ENCODE measurements at places on chromosomes 4 and X. TPM values are rescaled to one million over a fixed set of nuclear protein-coding genes. Genes with fewer than 3 reads are reported as not detected.

VSIG4 gene
- total RNA-seq = 20.5 TPM

CXCL8 gene
- total RNA-seq = 0.22 TPM

LUZP4 gene
- not detected for total RNA-seq

MSANTD1 gene
- 0.60 TPM for total RNA-seq

SHROOM4 gene
- total RNA-seq = 6.1 TPM

DIPK2B gene
- total RNA-seq = 12.8 TPM

FAM90A26 gene
- total RNA-seq = not detected

HTT gene
- 65.3 TPM for total RNA-seq

ENPEP gene
- 2.6 TPM for total RNA-seq

DCAF12L2 gene
- not detected for total RNA-seq

GPR143 gene
- not detected for total RNA-seq

NR3C2 gene
- total RNA-seq = 9.5 TPM

CT45A3 gene
- total RNA-seq = not detected

MCTS1 gene
- 32.4 TPM for total RNA-seq

INTU gene
- 2.6 TPM for total RNA-seq

ZAR1 gene
- total RNA-seq = not detected

PABPC5 gene
- 0.55 TPM for total RNA-seq

TMEM187 gene
- 2.3 TPM for total RNA-seq

MAB21L2 gene
- total RNA-seq = 2.0 TPM

MAGEA12 gene
- total RNA-seq = not detected

FUNDC1 gene
- total RNA-seq = 6.2 TPM

Data from gastrocnemius medialis (tissue), 4 donors.